ENCODE measurements at places on chromosomes 5 and 9. TPM values are rescaled to one million over a fixed set of nuclear protein-coding genes. Genes with fewer than 3 reads are reported as not detected.

GRCh38 chr5:9604416-9604815, 25.7 kb downstream of the TAS2R1 start:
- DNase-seq = no peak

DNA sequence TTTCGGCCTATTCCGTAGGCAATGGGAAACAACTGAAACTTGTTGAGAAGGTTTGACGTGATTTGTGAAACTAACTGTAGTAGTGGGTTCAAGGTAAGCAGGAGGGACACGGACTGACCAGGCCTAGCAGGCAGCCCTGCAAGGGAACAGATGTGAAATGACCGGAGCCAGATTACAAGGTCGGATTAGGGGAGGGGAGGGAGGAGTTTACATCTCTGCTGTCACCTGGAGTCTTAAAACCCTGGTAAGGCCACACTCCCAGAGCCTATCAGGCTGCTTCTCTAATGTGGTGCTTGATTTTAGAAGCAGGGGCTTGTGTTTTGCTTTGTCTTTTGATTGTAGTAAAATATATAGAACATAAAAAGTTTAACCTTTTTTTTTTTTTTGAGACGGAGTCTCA, 3.5 kb upstream of the SPTAN1 start:
- DNase-seq = no peak

DNA sequence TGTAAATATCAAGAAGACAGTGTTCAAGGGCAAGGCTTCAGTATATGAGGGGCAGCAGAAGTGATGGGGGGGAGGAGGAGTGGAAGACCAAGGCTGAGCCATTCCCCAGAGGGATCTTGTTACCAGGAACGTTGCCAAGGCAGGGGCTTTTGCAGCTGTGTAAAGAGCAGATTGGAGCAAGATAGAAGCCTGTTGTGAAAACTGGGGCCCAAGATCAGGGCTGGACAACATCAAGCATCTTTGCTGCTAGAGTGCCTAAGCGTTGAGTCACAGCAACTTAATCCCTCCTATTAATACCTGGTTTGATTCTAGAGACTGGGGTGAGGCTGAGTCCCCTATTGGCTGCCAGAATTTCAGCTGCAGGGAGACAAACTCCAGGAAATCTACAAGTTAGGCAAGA, 18.4 kb upstream of the ERCC6L2 start:
- no peak for DNase-seq

HMCN2 gene
- under 0.01 TPM for total RNA-seq

DNA sequence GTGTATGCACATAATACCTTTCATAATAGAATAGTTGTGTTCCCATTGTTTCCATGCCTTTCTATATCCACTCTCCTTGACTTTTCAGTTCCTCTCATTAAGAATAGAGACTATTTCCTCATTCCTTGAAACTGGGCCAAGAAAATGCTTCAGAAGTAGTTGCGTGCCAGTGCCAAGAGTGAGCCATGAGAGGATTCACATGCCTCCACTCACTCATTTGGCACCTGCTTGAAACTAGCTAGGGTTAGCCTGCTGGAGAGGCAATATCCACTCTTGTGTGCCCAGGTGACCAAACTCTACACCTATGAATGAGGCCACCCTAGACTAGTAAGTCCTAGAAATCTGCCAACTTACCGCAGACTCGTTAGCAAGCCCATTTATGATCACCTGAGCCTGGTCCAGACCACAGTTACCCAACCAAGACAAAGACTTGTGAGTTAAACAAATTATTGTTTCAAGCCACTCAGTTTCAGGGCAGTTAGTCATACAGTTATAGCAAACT, 276.3 kb downstream of the EPB41L4A start:
- DNase-seq = peak; percentile 81

OR1Q1 gene
- not detected for total RNA-seq

- DNase-seq = no peak
Observed at GRCh38 chr9:77486968-77487367, 161.2 kb downstream of the GNA14 start.

GRCh38 chr5:57175551-57176309, 1.9 kb downstream of the GPBP1 start:
- no peak for DNase-seq

IGFBPL1 gene
- 0.33 TPM for total RNA-seq

- no peak for DNase-seq
Observed at GRCh38 chr5:102649731-102650130, 105.4 kb upstream of the PAM start.

DNA sequence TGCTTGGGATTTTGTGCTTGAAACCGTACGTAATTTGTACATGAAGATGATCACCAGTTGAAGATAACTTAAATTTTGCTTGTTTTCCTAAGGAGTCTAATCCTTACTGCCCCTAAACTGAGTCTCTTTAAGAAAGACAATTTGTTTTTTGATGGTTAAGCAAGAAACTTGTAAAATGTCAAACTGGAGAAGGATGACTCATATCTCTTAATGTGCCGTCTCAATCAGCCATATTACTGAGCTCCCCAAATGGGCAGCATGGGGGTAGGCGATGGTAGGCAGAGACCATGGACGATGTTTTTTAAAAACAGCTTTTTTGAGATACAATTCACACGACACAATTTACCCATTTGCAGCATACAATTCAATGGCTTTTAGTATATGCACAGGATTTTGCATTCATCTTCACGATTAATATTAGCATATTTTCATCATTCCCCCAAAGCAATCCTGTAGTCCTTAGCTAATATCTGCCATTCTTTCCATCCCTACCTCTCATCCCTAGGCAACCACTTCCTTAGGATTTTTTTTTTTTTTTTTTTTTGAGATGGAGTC, 14.3 kb downstream of the ARHGAP26 start:
- no peak for DNase-seq

- DNase-seq = no peak
Observed at GRCh38 chr5:116559673-116560164, 14.9 kb downstream of the SEMA6A start.

SGTB gene
- 11.8 TPM for total RNA-seq

FUBP3 gene
- 42.8 TPM for total RNA-seq

DNA sequence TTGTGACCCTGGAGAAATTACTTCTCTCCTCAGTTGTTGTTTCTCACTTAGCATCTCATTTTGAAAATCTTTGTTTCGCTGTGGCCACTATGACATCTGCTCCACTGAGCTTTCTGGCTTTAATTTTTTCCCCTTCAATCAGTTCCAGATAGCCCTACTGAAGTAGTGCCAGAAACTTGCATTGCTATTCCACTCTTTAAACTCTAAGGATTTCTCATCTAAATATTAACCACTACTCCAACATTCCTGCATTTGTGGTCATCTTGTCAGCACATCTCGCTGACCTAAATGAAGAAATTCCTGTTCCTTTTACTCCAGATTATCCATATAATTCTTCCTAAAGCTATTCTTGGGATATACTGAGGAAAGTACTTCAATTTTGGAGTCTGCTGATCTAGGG, 15.3 kb upstream of the NOL6 start:
- no peak for DNase-seq

ORM2 gene
- not detected for total RNA-seq

DNA sequence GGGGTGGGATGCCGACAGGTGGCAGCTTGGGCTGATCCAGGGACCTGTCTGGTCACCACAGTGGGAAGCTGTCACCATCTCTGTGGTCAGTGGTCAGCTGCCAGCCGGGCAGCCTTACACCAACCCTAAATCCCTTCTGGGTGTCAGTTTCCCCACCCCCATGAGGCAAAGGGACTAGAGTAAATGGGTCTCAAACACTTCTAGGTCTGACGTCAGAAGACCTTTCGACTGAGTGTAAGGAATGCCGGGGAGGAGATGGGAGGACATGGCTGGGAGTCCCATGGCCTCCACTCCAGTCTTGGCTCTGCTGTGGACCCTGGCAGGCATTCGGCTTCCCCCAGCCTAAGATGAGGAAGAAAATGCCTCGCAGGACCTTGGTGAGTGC, 40.3 kb upstream of the SLC25A51 start:
- DNase-seq = no peak

SKP2 gene
- 51.7 TPM for total RNA-seq

PFN3 gene
- total RNA-seq = not detected

G3BP1 gene
- total RNA-seq = 289 TPM

DNA sequence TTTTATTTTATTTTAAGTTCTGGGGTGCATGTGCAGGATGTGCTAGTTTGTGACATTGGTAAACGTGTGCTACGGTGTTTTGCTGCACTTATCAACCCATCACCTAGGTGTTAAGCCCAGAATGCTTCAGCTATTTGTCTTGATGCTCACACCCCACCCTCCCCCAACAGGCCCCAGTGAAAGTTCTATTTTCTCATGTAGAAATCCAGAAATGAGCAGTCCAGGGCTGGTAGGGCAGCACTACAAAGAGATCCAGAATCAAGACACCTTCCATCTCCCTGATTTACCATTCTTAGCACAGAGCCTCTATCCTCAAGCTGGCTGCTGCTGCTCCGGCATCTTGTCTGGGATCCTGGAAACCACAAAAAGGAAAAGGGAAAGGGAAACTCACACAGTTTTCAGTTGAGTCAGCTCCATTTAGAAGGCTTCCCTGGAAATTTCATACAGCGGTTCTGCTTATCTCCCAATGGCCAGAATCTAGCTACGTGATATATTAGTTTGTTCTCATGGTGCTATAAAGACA, 85.4 kb upstream of the SMARCA2 start:
- DNase-seq = no peak

DNA sequence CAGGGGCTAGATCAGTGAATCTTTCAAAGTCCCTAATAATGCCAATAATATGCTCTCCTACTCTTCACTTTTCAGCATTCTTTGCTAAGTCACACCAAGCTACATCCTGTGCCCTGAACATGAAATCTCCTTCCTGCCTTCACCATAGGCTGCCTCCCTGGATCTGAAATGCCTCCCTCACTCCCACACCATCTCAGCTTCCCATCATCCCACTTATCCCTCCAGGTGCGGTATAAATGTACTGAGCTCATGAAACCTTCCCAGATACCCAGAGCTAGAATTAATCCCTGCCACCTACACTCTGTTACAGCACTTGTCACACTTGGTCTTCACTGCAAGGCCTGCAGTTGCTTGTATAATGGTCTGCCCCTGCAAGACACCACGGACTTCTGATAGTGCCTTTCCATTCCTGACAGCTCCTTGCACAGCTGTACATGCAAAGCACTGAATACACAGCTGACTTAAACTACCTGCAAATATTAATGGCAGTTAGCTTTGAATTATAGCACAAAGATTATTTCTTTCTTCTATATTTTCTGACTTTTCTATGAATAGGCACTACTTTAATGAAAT, 250.4 kb downstream of the EBF1 start:
- DNase-seq = no peak

DNA sequence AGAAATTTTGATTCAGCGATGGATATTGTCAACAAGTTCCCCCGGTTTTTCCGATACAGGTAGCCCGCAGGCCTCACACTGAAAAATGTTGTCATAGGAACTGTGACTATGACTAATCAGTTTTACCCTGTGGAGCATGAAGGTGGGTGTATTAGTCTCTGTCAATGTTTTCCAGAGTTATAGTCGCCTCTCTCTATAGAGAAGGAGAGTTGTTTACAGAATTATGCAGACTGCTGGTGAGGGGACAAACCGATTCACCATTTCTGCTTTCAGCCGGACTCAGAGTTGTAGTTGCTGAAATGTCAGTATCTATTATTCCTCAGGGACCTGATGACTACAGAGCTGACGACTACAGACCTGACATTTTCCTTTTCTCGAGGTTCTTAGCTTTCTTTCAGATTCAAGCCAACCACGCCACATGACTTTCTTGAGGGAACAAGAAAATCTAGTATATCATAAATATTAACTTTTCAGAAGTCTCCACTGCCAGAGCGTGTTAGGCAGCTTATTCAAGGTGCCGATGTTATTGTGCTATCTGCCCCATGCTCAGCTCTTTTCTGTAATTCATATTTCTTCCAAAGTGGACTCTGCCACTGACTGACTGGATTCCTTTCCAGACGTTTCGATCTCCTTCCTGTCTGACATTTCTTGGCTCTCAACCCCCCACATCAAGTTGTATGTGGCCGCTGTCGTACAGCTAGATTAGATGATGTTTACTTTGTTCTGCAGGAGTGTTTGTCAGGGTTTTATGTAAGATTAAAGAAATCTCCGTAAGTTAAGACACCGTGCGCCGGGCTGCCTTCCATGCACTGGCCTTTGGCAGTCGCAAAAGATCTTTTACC, 178.1 kb downstream of the FGF1 start:
- no peak for DNase-seq

All from pulmonary artery endothelial cell (primary cell).